ENCODE measurements at places on chromosomes 1 and 21. TPM values are rescaled to one million over a fixed set of nuclear protein-coding genes. Genes with fewer than 3 reads are reported as not detected.

The OR14K1 gene
- total RNA-seq: not detected

The FAM163A gene
- 0.05 TPM for total RNA-seq

The CLCA1 gene
- total RNA-seq: not detected

The LRRC3 gene
- 1.9 TPM for total RNA-seq

The HPCAL4 gene
- total RNA-seq: not detected
